ENCODE measurements at places on chromosomes 5 and 9. TPM values are rescaled to one million over a fixed set of nuclear protein-coding genes. Genes with fewer than 3 reads are reported as not detected.

Gene CDKN2A
- 17.5 TPM for total RNA-seq

Gene TRPM6
- under 0.01 TPM for total RNA-seq

Gene CYLC2
- total RNA-seq: not detected

Gene IL5
- not detected for total RNA-seq

Gene DNAI1
- total RNA-seq: not detected

Gene NME5
- under 0.01 TPM for total RNA-seq

Gene LECT2
- total RNA-seq: not detected

Measured in IMR-90 (cell line).